ENCODE measurements at places on chromosomes 1 and 21.

GRCh38 chr1:240649733-240650721 lies 38.1 kb upstream of the GREM2 start:
- no peak for DNase-seq

GRCh38 chr21:15850645-15851044 lies 120.9 kb downstream of the USP25 start:
- DNase-seq, result no peak

GRCh38 chr1:178052650-178053461 lies 41.0 kb upstream of the RASAL2 start:
- DNase-seq, result no peak

GRCh38 chr1:59139396-59139795 lies 157.5 kb upstream of the FGGY start:
- no peak for DNase-seq

GRCh38 chr1:29243871-29244200 lies 7.5 kb downstream of the PTPRU start:
- no peak for DNase-seq

All from NCI-H2171 (cell line).